ENCODE measurements at places on chromosomes 2 and 18. TPM values are rescaled to one million over a fixed set of nuclear protein-coding genes. Genes with fewer than 3 reads are reported as not detected.

The KIAA2012 gene
- total RNA-seq, result not detected

DNA sequence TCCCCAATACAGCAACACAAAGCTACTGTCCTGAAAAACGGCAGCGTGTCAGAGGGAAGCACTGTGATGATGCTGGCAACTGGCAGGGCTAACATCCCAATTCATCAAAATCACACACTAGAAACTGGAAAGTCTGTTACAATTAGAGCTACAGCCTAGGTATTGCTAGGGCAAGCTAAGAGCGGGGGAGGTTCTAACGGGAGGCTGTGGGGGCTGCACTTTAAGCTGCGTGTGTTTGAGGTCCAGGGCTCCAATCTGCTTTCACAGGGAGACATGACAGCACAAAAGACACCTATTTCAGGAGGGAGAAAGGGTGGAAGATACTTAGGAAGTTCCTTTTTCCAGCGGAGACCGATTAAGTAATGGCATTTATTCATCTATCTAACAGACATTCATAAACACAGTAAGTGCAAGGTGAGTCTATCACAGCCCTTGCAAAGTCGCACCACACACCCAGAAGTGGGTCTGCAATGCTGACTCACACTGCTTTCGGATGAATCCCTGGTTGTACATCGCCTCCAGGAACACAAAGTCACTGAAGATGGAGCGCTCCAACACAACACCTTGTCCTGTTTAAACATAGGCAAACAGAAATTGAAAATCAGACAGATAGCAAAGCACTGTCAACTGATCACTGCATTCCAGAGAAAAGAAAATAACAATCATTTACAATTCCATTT lies 6.9 kb downstream of the NDUFA10 start:
- DNase-seq, result no peak

GRCh38 chr2:174874085-174874484 lies 109.8 kb upstream of the CHRNA1 start:
- DNase-seq, result peak; percentile 45

The PAPOLG gene
- total RNA-seq, result 18.9 TPM

DNA sequence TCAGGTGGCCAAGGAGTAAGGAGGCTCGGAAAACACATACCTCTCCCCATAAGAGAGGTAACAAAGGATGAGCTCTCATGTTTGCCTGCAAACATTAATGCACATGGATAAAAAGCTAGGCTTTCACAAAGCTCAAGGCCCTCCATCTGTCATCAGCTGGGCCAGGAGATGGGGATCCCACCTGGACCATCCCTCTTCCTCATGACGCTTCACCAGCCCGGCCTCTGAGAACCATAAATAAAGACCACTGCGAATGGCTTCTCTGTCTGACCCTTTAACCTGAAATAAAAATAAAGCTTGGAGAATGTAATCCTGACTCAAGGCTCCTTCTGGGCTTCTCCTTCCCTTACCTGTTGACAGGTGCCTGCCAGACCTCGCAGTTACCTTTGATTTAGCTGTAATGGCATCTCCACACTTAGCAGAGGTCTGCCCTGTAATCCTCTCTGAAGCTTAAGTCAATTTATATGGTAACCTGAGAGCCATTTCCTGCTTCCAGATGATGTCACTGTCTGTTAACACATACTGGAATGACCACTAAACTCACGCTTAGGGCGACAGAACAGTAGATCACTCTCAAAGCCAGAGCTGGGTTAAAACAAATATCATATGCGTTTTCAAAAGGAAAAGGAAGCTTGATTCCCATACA lies 29.3 kb upstream of the FOXI3 start:
- no peak for DNase-seq

The VWC2L gene
- not detected for total RNA-seq

- DNase-seq, result no peak
Measured at GRCh38 chr2:70511971-70512729, 41.5 kb downstream of the TGFA start.

DNA sequence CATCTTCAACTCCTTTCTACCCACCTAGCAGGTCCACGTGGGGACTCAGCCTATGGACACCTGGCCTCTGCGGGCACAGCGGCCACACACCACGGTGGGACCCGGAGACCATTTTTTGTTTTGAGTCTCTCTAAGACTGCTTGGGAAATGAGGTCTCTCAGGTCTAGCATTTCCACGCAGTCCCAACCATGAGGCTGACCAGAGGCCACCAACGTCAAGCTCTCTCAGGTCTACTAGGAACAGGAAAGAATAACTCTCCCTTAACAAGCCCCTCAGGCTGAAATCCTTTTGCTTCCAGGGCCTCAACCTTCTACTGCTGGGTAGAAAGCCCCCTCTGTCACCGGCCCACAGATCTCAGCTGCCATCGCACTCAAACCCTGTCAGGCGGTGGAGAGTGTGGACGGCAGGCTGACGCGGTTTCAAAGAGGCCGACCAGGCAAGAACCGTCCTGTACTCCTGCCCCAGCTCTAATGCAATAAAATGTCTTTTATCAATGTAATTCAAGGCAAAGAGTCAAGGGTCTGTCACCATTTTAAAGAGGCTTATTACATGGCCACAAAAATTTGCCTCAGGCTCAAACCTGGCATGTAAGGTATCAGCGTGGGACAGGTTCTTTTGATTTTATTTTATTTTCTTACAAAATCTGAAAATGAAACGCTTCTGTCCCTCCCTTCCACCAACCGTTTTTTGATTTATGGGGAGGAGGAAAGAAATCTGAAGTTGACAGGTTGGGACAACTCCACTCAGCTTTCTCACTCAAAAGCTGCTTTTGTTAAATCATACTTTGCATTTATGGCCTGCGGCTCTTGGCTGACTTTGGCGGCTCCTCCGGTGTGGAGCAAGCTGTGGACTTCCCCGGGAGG lies 74.0 kb downstream of the BCL11A start:
- no peak for DNase-seq

The DPYSL5 gene
- not detected for total RNA-seq

- no peak for DNase-seq
Measured at GRCh38 chr2:169034256-169034655, 3.1 kb upstream of the ABCB11 start.

DNA sequence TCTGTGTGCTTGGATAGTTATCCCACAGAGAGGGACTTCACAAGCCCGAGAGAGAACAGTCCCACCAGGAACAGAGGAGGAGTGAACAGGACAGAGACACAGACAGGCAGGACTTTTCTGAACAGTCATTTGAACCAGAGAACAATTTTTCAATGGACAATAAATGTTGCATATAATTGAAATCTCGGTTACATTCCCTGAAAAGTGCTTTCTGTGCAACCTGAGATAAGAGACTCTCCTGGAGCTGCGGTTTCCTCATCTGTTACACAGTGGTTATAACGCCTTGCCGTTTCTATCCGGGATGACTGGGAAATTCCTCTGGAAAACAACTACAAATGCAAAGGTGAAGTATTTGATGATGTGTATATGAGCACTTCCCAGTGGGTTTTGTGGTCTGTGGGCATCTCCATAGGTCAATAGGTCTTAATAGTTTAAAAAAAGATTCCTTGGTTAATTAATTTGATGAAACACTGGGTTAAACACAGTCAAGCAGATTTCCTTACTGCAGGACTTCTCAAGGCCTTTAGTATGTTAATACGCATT lies 87.2 kb upstream of the HPCAL1 start:
- DNase-seq, result no peak

DNA sequence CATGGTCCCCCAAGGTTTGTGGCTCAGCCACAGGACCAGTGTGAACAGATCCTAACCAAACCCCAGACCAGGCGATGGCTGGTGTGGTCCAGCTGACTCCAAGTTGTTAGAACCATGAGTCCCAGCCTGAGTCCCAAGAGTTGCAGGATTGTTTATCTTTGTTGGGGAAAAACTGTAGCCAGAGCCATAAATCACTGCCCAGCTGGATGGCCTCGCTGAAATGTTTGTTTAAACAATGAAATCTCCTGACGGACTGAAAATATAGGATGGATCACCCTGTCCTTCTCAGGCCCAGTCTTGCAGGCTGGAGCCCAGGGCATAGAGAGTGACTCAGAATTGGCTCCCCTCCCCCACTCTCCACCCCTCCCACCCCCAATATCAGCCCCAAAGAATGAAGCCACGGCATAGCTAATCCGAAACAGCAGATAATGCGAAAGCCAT lies 36.4 kb downstream of the PKDCC start:
- DNase-seq, result peak; percentile 84

The EFHD1 gene
- total RNA-seq, result 0.45 TPM
